Bronchial epithelial cell (primary cell): ENCODE measurements at places on chromosomes 7 and 10.

GRCh38 chr7:145151676-145152075, 315.8 kb upstream of the TPK1 start:
- DNase-seq = no peak

DNA sequence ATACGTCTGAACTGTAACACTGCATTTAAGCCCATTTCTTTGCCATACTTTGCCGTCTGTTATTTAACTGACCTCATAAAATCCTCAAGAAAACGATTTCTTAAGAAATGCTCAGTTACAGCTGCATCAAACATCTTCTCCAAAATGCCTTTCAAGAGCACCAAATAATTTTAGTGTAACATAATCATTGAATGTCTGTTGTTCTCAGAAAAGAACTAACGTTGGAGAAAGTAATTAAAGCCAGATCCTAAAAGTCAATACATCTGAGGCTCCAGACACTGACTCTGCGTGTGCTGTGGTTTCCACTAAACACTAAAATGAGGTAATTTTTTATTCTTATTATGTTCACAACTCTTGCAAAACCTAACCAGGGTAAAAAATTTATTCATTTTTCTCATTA, 63.7 kb upstream of the LRRC17 start:
- DNase-seq = no peak

- no peak for DNase-seq
Observed at GRCh38 chr10:67676208-67676825, 19.7 kb downstream of the CTNNA3 start.

GRCh38 chr10:10385831-10386230, 631.8 kb upstream of the CELF2 start:
- DNase-seq = no peak

DNA sequence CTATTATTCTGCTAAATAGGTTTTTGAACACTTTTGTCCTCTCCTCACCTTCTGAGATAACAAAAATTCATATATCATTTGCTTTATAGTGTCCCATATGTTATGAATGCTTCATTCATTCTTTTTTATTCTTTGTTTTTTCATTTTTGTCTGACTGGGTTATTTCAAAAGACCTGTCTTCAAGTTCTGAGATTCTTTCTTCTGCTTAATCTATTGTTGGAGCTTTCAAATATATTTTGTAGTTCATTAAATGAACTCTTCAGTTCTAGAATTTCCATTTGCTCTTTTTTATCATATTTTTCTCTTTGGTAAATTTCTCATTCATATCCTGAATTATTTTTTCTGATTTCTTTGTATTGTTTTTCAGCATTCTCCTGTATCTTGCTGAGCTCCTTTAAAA, 53.1 kb upstream of the SCIN start:
- no peak for DNase-seq

- DNase-seq = no peak
Observed at GRCh38 chr7:115299397-115300037, 377.6 kb downstream of the MDFIC start.
